AG04449 (cell line): ENCODE measurements at places on chromosomes 7 and 10.

DNA sequence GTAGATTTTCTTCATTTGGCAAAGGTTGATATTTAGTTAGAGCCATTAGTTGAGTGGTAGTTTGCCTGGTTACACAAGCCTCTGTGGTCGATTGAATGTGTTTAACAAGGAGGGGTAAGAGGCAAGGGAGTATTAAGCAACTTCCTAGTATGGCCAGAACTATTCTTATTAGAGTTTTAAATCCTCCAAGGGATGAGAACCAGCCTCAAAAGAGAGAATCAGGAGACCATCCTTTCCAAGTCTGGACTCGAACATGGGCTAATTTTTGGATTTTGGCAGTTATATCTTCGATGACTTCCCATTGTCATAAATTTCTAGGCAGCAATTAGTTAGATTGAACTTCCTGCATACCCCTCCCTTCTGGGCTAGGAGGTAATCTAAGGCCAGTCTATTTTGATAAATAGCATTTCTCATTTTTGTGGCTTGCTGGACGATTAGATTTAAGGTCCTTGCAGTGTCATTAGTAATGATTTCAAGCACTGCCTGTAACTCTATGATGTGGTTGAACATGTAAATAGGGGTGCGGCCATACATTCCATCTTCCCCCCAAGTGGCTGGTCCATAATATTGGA is 219.5 kb upstream of the KCND2 start:
- no peak for DNase-seq

GRCh38 chr10:78774999-78775711 is 293.6 kb upstream of the ZMIZ1 start:
- no peak for DNase-seq

- no peak for DNase-seq
These were observed 33.2 kb upstream of the VCL start for GRCh38 chr10:73964743-73965142.

DNA sequence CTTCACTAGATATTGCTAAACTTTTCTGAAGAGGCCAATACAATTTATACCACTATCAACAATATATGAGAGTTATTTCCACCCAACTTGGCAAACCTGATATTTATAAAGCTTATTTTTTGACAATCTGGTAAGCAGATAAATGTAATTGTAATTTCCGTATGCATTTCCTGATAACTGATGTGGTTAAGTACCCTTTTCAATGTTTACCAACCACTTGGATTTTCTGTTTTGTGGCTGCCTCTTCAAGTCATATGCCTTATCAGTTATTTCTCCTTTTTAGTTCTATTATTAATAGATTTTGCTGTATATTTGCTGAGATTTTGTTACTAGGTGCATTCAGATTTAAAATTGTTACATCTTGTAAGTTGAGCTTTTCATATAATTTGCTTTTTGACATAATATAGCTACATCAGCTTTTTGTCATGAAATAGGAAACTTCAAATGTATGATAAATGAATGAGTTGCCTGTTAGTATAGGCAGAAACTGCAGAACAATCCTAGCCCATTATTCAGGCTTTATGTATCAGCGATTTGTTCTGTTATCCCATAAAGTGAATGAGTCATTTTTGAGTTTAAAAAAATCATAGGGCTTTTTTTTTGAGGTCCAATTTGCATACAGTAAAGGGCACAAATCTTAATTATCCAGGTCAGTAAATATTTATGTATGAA is 11.5 kb downstream of the SGPL1 start:
- no peak for DNase-seq

DNA sequence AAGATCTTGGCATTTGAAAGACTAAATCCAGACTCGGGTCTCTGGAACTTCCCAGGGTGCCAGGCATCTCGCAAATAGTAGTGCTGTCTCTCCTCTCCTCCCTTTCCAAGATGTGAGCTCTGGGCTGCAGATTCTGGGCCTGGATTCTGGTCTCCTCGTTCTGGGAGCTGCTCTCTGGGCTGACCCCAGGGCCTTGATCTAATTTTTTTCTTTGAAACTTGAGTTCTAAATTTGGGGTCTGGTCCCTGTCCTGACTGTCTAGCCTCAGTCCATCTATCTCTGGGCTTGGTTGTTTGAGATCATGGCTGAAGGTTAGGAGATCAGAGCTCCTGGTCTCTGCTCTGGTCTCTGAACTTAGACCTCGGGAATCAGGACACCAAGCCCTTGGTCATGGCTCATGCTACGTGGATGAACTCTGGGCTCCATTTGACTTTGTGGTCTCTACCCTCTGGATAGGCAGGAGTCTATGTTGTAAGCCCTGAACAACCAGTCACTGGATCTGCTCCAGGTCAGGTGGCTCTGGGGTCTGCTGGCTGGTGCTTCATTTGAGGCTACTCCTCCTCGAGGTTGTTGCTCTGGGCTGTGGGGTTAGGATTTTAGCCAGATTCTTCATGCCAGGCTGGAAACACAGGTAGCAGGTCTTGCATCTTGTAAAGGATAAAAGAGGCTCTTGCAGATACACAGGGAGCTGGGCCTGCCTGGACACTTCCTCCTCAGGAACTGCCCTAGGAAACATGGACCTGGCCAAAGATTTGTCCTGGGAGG is 8.0 kb upstream of the MBL2 start:
- DNase-seq, result no peak

DNA sequence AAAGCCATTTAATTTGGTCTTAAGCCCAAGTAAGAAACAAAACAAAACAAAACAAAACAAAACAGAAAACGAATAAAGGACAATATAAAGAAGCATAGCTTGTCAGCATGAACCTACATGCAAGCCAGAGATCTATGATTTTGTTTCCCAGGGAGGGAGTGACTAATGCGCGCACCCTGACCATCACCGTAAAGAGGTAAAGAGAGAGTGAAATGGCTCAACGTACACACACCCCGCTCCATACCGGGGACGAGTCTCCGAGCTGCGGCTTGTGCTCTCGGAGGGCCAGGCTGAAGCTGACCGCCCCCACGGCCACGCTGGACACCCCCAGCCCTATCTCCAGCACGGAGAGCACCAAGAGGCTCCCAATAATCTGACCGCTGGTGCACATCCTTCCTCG is 1.1 kb downstream of the TMEM196 start:
- DNase-seq, result no peak

GRCh38 chr7:22447762-22448161 is 52.2 kb downstream of the STEAP1B start:
- DNase-seq, result no peak

GRCh38 chr7:106593028-106593417 is 67.9 kb downstream of the CCDC71L start:
- DNase-seq, result no peak

DNA sequence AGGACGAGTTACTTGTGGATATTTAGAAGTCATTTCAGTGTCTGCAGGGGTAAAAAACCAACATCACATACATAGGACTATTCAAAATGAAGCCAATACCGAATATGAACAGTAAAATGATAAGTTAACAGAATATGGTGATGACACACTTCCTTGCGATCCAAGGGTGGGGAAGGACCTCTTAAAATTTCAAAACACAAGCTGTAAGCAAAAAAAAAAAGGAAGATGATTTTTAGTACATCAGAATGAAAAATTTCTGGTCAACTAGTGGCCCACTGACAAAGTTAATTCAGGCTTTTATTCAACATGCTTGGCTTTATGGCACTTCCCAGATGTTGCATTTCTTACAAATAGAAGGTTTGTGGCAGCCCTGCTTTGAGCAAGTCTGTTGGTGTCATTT is 19.0 kb upstream of the GALNTL5 start:
- no peak for DNase-seq

DNA sequence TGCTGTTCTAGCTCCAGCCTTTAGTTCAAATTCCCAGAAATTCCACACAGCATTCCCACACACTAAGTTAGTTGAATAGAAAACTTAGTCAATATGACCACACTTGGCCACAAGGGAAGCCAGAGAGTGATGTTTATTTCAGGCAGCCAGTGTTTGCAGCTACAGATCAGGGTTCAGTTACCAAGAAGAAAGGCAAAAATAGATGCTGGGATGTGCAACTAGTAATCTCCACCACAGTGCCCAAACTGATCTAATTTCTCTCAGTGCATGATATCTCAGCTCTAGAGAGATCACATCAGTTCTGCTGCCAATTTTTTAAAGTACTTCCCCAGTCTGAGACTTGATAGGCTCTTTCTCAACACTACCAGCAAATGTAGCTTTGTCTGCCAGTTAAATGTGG is 17.6 kb downstream of the SLF2 start:
- no peak for DNase-seq

DNA sequence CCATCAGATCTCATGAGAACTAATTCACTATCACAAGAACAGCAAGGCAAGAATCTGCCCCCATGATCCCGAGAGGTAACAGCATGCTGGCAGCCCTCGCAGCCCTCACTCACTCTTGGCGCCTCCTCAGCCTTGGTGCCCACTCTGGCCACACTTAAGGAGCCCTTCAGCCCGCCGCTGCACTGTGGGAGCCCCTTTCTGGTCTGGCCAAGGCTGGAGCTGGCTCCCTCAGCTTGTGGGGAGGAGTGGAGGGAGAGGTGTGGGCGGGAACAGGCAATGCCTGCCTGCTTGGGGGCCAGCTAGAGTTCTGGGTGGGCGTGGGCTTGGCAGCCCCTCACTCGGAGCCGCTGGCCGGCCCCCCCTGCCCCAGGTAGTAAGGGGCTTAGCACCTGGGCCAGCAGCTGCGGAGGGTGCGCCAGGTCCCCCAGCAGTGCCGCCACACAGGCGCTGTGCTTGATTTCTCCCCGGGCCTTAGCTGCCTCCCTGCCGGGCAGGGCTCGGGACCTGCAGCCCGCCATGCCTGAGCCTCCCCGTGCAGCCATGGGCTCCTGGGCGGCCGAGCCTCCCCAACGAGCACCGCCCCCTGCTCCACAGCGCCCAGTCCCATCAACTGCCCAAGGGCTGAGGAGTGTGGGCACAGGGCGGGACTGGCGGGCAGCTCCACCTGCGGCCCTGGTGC is 24.0 kb upstream of the ZNF438 start:
- DNase-seq, result no peak

GRCh38 chr10:69499726-69500689 is 48.7 kb downstream of the TSPAN15 start:
- DNase-seq, result no peak

DNA sequence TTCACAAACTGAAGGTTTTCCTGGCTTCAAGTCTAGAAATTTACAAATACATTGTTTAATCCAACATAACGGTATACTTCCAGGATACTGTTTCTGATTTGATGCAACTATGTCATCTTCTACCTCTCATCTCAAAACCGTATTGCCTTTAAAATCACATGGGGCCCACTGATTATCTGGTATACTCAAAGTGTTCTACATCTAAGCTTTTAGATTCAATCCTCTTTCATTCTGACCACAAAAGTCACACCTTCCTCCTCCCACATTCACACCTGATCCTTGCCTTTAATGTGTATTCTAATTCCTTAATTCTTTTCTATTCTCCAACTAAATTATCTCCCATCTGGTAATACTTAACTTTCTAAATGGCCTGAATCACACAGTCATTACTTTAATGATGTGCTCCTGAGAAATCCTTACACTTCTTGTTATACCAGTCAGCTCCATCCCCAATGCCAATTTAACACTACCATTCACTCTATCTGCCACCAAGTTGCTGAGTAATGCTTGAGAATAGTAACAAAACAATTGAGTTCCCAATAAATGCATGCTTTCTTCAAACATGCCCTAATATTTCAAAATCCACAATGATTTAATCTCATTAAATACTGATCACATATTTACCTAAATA is 13.0 kb downstream of the ATAD1 start:
- DNase-seq, result no peak

GRCh38 chr7:7682861-7683260 is 35.5 kb downstream of the RPA3 start:
- no peak for DNase-seq

DNA sequence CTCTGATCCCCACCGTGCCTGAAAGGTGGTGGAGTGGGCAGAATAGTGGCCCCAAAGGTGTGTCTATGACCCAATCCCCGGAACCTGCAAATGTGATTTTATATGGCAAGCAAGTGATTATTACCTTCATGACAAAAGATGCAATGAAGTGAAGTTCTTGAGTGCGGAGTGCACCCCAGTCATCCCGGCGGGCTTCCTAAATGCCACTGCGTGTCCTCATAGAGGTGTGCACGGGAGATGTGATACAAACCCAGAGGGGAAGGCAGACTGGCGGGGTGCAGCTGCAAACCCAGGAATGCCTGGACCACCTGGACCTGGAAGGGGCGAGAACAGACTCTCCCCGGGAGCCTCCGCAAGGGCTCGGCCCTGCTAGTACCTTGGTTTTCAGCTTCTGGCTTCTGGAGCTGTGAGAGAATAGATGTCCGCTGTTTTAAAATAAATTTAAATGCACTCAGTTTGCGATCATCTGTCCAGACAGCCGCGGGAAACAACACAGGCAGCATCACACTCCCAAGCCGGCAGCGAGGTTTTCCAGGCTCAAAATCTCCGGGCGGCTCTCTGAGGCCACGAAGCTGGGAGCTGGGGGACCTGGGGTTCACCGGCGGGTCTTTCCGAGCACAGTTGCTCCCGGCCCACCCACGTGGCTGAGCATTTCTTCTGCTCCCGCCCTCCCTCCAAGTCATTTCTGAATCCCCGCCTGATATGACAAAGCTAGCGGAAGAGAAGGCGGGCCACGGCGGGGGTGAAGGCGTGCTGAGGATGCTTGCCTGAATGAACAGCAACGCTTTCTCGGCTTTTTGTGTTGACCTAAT is 50.4 kb upstream of the EBF3 start:
- no peak for DNase-seq

DNA sequence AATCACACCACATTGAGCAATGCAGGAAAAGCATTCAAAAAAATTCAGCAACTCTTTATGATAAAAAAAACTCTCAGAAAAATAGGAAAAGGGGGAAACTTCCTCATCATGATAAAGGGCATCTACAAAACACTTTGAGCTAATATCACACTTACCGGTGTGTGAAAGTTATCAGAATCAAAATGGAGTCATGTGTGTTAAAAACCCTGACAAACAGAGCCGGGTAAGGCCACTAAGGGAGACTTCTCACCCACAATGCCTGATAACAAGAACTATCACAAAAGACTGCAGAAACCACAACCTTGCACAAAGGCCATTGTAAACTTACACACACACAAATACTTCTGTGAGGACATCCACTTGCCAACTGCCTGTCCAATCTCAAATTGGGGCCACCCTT is 34.8 kb upstream of the SMARCD3 start:
- DNase-seq, result no peak

GRCh38 chr10:43649185-43649523 is 473 bp upstream of the ZNF32 start:
- no peak for DNase-seq

- no peak for DNase-seq
These were observed 505.5 kb upstream of the ZMIZ1 start for GRCh38 chr10:78563314-78563713.

- no peak for DNase-seq
These were observed 15.2 kb upstream of the C10orf67 start for GRCh38 chr10:23359692-23360380.
